ENCODE measurements at places on chromosomes 7 and 10. TPM values are rescaled to one million over a fixed set of nuclear protein-coding genes. Genes with fewer than 3 reads are reported as not detected.

Gene CLIP2
- 2.0 TPM for total RNA-seq

Gene SORCS1
- not detected for total RNA-seq

Gene PRSS37
- not detected for total RNA-seq

Gene MGMT
- total RNA-seq = 16.0 TPM

Gene TMEM184A
- 1.3 TPM for total RNA-seq

Gene IFIT1B
- not detected for total RNA-seq

Gene PRPS1L1
- total RNA-seq = not detected

Gene NEURL1
- 147 TPM for total RNA-seq

Gene PLAC9
- total RNA-seq = 6.3 TPM

Gene AFAP1L2
- 1.9 TPM for total RNA-seq

Gene COX15
- total RNA-seq = 45.3 TPM

Gene IGFBP1
- 0.49 TPM for total RNA-seq

Gene GBX1
- not detected for total RNA-seq

Gene COL1A2
- total RNA-seq = 11.2 TPM

Gene GPR37
- 1.1 TPM for total RNA-seq

Gene MBL2
- not detected for total RNA-seq

Gene RABGEF1
- 18.8 TPM for total RNA-seq

Gene HSPB1
- total RNA-seq = 1,878 TPM

Gene FAM25C
- not detected for total RNA-seq

Gene EMX2
- 0.47 TPM for total RNA-seq

Gene RAPGEF5
- total RNA-seq = 8.1 TPM

Gene AKR1C4
- not detected for total RNA-seq

Gene PSMC2
- 342 TPM for total RNA-seq

Gene ANXA8
- 0.24 TPM for total RNA-seq

Gene SLC16A12
- 1.2 TPM for total RNA-seq

Gene AMZ1
- not detected for total RNA-seq

Gene TMEM196
- not detected for total RNA-seq

Gene SYT15
- total RNA-seq = 1.0 TPM

Gene SFRP5
- total RNA-seq = 2.2 TPM

Gene AOAH
- 1.7 TPM for total RNA-seq

Gene CLCN1
- total RNA-seq = 0.92 TPM

Gene SPDYE3
- not detected for total RNA-seq

Gene FBXO24
- not detected for total RNA-seq

Gene FAM25A
- total RNA-seq = not detected

Gene CEP55
- 0.33 TPM for total RNA-seq

Gene SORCS3
- total RNA-seq = not detected

Gene FAM13C
- total RNA-seq = 13.8 TPM

Gene SPDYE18
- not detected for total RNA-seq

Gene RPS24
- total RNA-seq = 2,341 TPM

Gene AS3MT
- 0.91 TPM for total RNA-seq

Gene GPR146
- 33.8 TPM for total RNA-seq

Gene FRMD4A
- 7.1 TPM for total RNA-seq

Gene ANKRD22
- not detected for total RNA-seq

Gene PNLIPRP2
- total RNA-seq = not detected

Gene PLEKHS1
- total RNA-seq = not detected
